Inflammatory macrophage treated with lipopolysaccharide for 1 hour (primary cell): ENCODE measurements at places on chromosomes 7 and 10.
A peak's percentile ranks its signal among the peaks of the same experiment; 100 is the strongest.

DNA sequence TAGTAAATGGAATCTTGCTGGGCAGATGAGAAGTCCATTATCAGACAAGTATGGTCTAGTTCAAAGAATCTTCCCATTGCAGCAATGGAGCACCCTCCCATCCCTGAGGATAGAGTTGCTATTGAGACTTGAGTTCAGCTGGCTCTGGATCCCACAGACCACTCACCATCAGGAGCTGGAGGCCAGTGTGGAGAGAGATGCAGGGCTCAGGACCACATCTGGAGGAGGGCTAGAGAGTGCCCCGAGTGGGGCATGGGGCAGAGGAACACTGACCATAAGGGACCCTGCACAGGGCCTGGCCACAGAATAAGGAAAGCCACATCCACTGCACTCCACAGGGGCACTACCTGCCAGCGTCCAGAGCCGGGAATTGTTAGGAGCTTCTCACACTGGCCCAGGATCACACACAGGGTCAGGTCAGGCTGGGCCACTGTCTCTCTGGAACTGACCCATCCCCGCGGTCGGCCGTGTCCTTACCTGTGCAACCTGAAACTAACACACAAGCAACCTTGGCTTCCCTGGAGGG lies 41.3 kb upstream of the TCERG1L start:
- DNase-seq: no peak

GRCh38 chr7:70919481-70920073 lies 212.4 kb upstream of the GALNT17 start:
- no peak for DNase-seq

DNA sequence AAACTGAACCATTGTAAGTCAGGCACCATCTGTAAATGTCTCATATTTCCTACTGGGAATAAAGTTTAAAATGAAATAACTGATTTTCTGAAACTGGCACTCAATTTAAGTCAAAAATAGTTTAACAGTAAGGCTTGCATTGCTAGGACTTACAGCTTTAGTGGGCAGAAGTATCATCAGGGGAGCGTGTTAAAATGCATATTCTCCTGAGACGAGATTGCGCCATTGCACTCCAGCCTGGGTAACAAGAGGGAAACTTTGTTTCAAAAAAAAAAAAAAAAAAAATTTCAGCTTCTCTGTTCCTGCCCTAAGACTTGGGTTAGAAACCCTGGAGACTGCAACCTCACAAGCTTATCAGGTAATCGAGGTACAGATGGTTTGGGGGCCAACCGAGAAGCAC lies 65.4 kb downstream of the UBE3C start:
- DNase-seq: no peak

DNA sequence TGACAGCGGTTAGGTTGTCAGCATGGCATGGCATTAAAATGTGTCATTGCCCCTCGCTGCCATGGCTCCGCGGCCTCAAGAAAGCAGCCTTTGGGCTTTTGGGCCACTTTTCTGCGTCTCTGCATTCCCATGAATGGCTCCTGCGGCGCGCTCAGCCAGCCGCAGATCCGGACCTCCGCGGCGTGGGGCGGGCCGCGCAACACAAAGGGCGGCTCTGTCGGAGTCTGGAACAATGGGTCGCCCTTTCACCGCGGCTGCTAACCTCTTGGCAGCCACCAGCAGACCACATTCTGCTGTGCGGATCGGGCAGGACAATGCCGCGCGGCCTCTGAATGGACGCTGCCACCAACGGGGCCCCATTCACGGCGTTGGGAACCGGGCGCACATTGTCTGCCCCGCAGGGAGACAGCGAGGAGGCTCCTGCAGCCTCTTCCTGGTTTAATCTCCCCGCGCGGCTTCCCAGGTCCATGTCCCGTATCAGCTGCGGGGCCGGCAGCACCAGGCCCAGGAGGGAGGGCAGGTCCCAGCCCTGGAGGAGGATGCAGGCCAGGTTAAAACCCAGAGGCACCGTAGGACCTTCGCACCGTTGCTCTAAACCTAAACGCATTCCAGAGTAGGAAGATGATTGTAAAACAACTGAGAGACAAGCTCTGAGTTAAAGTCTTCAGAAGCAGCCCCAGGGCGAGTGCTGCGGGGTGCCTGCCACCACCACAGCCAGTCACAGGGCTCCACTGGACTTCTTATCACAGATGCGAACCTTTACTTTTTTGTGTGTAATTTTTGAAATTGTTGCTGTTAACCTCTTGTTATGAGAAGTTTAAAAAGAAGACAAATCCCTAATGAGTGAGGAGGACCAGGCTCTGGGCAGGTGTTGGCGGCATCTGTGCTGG lies 71.6 kb downstream of the NKX6-2 start:
- DNase-seq: no peak

GRCh38 chr10:91880310-91880709 lies 29.0 kb downstream of the FGFBP3 start:
- DNase-seq: no peak

- no peak for DNase-seq
These were observed 98.8 kb upstream of the PFKP start for GRCh38 chr10:2968401-2969058.

DNA sequence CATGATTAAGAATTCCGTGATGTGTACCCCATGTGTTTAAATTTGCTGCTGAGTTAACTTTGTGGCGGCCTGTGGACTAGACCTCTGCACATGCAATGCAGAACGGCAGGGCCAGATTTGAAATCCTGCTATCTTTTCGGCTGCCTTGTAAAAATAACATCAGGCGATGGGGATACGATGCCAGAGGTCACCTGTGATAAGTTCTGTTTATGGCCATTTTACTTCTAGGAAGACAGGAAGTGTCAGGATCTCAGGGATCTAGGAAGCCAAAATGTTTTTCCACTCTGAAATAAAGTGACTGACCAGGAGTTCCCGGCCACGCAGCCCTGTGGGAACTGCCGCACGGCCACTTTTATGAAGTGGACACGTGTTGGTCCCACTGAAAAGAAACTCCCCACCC lies 77.5 kb downstream of the EGFR start:
- no peak for DNase-seq

DNA sequence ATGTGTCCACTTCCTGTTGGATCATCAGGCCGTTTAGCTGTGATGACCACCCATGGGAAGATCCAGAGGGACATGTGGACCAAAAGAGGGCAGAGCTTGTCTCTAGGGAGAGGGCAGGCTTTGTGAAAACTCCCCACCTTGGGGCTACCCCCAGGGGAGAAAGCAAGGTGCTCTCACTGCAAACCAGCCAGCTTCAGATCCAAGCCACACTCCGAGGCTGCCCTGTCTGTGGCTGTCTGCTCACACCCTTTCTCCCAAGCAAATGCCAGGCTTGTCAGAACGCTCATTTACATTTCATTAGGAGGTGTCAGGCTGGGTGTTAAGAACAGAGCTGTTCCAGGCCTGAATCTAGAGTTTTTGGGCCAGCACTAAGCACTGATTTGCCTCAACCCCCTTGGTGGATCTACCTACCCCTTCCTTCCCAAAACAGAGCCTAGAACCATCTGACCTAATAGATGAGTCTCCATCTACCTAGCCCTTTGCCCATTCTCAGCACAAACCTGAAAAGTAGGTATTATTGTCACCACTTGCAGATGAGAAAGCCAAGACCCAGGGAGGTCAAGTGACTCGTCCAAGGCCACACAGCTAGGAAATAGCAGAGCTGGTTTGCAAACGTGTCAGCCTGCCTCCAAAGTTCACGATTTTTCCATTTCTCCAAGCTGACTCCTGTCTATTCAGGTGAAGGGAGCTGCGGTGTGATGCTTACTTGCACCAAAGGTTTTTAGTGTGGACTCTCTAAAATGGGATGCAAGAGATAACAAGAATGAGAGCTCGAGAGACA lies 130.9 kb downstream of the EMX2 start:
- no peak for DNase-seq

GRCh38 chr7:108503112-108504026 lies 22.6 kb downstream of the PNPLA8 start:
- peak; percentile 60 for DNase-seq

- DNase-seq: no peak
These were observed 479.3 kb downstream of the DNAJB6 start for GRCh38 chr7:157816086-157816485.

GRCh38 chr7:89072081-89072480 lies 276.5 kb upstream of the TEX47 start:
- DNase-seq: peak; percentile 3

DNA sequence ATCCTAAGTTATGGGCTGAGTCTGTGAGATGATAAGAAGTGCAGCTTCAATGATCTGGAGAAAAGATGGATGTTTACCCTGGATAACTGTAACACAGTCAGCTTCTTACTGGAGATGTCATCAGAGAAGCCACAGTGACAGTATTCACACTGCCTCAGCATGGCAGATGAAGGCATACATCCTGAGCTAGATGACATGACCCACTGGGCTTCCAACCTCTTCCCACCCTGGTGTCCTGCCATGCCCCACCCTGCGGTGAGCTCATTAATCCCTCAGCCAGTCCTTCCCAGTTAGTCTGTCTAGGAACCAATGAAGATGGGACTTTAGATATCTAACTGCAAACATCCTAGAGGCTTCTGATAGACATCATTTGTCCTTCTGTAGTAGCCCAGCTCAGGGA lies 213.8 kb downstream of the TAX1BP1 start:
- no peak for DNase-seq

- DNase-seq: no peak
These were observed 39.1 kb upstream of the ANAPC16 start for GRCh38 chr10:72176701-72177100.

- peak; percentile 89 for DNase-seq
These were observed 161.6 kb downstream of the PKD1L1 start for GRCh38 chr7:47786557-47787248.

DNA sequence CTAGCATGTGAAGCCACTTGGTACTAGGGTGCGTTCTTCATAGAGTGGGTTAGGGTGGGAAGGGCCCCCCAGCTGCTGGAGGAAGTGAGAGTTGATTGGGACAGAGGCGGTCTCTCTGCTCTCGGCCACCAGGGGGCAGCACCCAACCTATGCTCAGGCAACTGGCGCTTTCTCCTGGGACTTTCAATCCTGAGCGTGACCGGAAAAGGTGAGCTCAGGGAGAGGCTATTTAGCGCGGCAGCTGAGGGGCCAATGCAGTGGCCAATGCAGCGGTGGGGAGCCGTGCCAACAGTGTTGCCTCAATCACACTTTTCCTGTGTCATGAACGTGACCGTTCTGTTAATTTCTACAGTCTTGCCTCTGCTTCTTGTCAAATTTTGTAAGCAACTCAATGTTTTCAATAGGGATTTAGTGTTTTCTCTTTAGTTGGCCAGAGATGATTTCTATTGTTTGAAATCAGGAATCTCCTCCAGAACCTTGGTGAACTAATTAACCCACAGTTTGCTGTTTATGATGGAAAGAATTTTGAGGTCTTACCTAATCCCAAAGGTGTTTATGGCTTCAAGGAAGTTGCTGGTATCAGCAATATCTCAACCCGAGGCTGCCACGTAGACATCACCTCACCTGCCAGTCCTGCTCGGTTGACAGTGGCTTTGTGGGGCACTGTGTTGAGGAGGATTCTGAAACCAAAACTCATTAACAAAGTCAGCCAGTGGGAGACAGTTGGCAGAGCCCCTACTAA lies 67.9 kb upstream of the PDZD8 start:
- DNase-seq: peak; percentile 59

DNA sequence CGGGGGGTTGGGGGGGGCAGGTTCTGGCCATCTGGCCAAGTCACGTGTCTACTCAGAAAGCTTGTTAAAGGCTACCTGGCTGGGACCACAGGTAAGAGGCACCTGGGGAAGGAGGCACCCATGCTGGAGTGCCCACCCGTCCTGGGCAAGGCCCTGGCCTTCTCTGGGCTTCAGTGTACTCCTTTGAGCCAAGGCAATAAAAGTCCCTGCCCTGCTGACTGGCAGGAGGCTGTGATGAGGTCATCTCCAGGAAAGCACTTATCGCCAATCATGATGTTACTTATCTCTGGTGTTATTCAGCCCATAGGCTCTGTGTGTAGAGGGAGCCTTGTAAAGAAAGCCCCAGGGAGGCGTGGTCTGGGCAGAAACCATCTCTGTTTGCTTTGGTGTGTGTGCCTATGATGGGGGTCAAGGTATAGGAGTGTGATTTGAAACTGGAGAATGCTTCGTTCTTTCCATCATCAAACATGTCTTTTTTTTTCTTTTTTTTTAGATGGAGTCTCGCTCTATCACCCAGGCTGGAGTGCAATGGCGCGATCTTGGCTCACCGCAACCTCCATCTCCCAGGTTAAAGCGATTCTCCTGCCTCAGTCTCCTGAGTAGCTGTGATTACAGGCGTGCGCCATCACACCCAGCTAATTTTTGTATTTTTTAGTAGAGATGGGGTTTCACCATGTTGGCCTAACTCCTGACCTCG lies 2.5 kb upstream of the CLDN4 start:
- DNase-seq: peak; percentile 54

GRCh38 chr7:135756191-135756590 lies 7.6 kb upstream of the FAM180A start:
- DNase-seq: no peak

GRCh38 chr7:11579141-11579540 lies 252.9 kb downstream of the THSD7A start:
- no peak for DNase-seq

DNA sequence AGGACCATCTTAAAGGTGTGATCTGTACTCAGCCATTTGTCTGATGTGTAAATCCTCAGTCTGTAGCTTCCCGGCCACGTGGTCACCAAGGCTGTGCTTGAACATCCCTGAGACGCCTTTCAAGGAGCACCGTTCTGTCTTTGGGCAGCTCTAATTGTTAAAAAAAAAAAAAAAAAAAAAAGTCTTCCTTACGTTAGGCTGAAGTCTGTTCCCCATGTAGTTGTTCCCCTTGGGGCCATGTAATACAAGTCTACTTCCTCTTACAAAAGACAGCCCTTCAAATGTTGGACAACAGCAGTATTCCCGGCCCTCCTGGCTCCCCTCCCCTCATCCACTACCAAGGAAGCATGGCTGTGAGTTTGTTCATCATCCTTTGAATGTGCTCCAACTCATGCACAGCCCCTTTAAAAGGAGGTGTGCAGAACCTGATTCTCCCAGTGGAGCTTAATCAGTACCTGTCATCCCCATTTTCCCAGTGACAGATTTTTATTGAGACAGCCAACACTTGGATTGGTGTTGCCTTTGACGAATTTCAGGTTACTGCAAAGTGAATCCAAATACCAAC lies 392.2 kb upstream of the GALNT17 start:
- DNase-seq: peak; percentile 12

- no peak for DNase-seq
These were observed 54.7 kb downstream of the EMX2 start for GRCh38 chr10:117597216-117597615.

DNA sequence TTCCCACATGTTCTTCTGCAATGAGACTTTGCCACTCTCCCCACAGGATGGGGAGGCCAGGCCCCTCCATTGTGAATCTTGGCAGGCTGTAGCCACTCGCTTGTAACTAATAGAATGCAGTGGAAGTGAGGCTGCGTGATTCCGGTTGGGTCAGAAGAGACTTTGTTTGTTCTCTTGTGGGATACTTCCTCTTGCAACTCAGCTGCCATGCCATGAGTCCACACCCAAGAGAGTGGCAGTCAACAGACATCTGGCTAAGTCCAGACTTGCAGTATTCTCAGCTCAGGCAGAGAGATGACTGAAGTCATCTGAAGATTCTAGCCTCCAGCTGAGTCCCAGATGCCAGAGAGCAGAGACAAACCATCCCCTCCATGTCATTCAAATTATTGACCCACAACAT lies 153.4 kb upstream of the GDF10 start:
- peak; percentile 43 for DNase-seq
